ENCODE measurements at places on chromosomes 11 and 22.

GRCh38 chr22:27576413-27576812 is 225.1 kb downstream of the MN1 start:
- DNase-seq, result no peak

GRCh38 chr11:82995754-82996398 is 75.8 kb downstream of the RAB30 start:
- peak; percentile 56 for DNase-seq

- no peak for DNase-seq
Observed at GRCh38 chr22:47036352-47036751, 273.9 kb downstream of the TBC1D22A start.

- no peak for DNase-seq
Observed at GRCh38 chr11:1270476-1270875, 39.0 kb downstream of the TOLLIP start.

- DNase-seq, result no peak
Observed at GRCh38 chr11:109996060-109996459, 97.1 kb upstream of the ZC3H12C start.

GRCh38 chr11:90288212-90288821 is 65.5 kb upstream of the CHORDC1 start:
- DNase-seq, result no peak

DNA sequence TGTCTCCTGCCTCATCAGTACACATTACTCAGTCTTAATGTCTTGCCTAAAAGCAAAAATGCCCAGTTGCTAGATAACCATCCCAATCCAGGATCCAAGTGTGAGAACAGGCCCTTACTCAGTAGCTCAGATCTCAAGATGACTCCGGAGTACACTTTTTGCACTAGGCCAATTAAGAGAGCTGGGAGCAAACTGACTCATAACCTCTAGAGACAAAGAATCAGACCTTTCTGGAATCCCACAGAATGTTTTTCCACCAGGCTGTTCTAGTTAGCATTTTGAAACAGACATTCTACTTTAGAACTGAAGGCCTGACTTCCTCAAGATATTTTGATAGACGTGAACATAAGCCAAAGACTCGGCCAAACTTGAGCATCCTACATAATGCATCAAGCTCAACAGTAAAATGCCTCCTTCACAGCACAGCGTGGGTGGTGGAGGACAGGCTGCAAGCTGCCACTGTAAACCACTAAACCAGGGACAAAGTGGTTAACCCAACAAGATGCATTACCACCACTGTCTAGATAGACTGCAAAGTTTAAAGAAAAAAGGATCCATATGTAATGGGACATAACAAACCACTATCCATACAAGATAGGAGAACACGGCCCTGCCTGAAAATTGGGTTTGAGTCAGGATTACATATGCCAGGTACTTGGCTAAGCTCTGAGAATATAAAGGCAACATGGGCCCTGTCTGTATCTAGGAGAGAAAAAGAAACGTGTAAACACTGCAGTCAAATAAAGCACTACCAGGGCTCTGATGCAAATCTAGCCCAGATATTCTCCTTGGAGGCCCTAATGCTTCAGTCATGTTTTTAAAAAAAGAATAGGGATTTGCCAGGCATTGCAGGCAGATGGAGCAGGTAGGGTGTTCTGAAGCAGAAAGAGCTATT is 48.3 kb downstream of the MYH9 start:
- DNase-seq, result no peak

- DNase-seq, result no peak
Observed at GRCh38 chr11:14784230-14784629, 107.8 kb downstream of the CYP2R1 start.

DNA sequence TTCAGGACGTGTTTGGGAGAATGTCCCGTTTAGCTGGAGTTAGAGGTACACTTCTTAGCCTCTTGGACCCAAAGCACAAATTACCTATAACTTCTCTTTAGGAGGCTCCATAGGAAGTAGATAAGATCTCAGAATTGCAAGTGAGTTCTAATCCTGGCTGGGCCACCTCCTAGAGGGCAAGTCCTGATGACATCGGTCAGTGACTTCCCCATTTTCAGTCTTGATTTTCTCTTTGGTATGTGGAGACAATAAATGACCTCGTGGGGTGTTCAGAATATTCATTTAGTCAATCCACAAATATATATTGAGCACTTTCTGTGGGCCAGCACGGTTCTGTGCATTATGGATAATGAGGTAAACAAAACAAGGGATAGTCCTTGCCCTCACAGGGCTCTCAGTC is 208.6 kb downstream of the CWF19L2 start:
- no peak for DNase-seq

DNA sequence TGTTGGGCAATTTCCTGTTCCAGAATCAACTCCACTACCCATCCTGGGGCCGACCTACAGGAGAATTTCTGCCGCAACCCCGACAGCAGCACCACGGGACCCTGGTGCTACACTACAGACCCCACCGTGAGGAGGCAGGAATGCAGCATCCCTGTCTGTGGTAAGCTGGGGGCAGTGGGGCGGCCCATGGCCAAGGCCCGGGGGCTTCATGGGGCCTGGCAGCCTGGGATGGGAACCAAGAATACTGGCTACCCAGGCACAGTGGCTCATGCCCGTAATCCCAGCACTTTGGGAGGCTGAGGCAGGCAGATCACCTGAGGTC is 4.3 kb downstream of the F2 start:
- DNase-seq, result no peak

DNA sequence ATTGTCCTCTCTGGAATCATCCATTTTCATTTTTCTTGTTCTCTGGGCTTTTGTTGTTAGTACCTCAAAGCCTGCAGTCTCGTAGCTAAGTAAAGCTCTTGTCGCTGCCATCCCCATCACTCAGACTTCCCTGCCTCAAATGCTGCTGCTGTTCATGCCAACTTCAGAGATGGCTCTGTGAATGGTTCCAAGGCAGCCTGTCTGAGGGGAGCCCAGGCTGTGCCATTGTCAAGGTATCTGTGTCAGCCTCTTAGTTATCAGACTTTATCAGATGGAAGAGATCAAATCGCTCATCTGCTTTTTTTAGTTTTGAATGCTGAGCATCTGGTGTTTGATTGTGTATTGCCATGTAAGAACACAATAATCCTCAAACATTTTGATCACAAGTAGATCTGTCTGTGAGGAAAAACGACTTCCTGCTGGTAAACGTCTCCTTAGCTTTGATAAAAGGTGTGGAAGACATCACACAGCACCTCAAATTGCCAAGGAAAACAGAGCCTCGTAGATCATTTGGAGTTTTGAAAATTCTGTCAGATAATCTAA is 304.2 kb upstream of the ZC3H12C start:
- no peak for DNase-seq

DNA sequence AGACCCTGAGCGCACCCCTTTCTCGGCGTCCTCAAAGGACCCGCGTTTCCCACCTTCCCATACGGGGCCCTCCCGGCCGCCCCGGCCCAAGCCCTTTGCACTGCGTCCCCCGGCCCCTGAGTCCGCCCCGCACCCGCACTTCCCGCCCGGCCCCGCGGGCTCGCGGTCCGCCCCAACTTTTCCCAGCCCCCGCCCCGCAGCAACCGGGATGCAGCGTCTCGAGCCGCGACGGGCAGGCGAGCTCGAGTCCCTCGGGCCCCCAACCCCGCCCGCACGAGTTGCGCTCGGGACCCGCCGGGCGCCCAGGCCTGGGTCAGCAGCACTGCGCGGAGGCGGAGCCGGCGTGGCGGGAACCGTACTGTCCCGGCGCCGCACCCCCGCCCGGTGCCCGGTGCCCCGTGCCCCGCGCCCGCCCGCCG is 371 bp downstream of the SMCO4 start:
- no peak for DNase-seq

- no peak for DNase-seq
Observed at GRCh38 chr11:34001557-34002064, 49.9 kb upstream of the CAPRIN1 start.

DNA sequence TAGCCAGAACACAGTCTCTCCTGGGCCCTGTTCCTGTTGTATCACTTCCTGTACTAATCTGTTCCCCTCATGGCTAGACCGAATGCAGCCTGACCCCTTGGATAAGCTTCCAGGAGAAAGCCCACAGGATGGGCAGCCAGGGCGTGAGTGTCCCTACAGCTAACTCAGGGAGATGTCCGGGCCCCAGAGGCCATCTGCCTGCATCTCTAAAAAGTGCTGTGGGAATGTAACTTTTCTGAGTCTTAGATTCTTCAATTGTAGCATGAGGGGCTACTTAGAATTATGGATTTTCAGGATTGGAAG is 7.7 kb upstream of the MALAT1 start:
- DNase-seq, result no peak

DNA sequence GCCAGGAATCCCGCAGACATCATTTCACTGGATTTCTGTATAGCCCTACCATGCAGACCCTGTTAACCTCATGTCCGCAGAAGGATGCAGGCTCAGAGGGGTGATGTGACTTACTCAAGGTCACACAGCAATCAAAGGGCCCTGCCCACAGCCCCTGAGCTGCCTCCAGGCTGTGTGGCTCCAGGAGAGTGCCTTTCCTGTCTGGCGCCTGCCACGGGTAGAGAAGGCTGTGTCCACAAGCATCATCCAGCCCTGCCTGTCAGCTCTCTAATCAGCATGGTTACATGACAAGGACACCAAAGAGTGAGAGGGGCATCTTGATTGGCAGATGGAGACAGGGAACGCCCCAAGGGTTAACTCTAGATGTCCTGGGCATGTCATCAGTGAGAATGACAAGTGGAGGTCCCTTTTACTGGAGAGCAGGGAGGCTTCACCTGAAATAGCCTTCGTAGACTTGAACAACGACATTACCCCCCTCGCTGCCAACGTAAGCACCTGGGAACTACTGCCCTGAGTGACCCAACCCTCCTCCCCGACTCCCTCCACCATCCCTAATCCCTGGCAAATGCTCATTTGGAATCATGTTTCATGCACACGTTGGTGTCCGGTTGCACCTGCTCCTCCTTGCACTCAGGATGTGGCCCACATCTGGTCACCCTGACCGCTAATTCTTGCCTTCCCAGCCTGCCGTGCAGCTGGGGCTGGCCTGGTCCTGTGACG is 6.9 kb downstream of the FGF19 start:
- no peak for DNase-seq

DNA sequence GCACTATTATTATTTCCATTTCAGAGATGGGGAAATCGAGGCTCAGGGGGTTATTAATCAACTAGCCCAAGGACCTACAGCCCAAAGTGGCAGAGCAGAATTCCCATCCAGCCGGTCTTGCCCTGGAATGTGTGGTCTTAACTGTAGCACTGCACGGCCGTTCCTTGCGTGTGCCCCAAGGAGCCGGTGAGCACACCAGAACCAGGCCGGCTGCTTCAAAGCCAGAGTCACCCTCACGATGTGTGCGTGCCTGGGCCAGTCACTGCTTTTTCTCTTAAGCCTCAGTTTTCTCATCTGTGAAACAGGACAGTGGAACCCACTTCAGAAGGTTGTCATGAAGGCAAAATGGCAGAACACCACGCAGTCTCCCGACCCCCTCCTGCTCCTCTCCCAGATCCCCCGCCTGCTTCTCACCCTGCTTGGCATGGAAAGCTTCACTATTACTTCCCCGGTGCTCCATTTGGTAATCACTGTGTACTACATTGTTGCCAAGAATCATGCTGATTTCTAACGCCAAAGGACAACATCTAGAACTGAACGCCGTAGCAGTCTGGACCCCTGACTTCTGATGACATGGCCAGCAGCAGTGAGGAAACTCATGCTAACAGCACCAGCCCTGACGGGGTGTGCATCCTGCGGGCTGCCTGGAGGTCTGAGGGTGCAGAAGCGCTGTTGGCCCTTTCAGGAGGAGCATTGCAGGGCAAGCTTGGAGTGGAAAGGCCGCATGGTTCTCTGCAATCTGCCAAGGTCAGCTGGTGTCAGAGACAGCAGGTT is 106.8 kb upstream of the B3GAT1 start:
- DNase-seq, result no peak

- peak; percentile 70 for DNase-seq
Observed at GRCh38 chr11:68825571-68825970, 16.1 kb downstream of the CPT1A start.

DNA sequence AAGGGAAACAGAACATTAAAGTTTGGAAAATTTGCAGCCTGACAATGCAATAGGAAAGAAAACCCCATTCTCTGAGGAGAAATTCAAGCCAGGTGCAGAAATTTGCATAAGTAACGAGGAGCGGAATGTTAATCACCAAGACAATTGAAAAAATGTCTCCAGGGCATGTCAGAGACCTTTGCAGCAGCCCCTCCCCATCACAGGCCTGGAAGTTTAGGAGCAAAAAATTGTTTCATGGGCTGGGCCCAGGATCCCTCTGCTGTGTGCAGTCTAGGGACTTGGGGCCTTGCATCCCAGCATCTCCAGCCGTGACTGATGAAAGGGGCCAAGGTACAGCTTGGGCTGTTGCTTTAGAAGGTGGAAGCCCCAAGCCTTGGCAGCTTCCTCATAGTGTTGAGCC is 780.2 kb downstream of the LRRC4C start:
- DNase-seq, result no peak

DNA sequence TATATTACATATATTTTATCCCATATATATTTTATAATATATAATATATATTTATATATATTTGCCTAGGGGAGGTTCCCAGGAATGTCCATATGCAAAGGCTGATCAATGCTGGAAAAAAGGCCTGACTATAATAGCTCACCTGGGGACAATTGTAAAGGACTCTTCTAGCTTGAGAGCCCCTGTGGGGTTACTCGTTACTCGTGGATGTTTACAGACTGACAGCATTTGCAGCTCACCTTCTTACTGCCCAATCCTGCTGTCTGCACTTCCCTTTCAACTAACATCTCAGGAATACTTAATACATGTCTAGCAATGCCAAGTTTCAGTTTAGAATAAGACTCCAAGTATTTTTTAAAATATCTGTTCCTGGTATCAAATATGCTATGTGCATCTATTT is 1365.4 kb upstream of the RAG2 start:
- no peak for DNase-seq

- DNase-seq, result peak; percentile 43
Observed at GRCh38 chr11:119107538-119108145, 498 bp downstream of the C2CD2L start.

GRCh38 chr22:33038131-33038772 is 19.9 kb downstream of the SYN3 start:
- no peak for DNase-seq

All from B cell (primary cell).